ENCODE measurements at places on chromosomes 1 and 21. TPM values are rescaled to one million over a fixed set of nuclear protein-coding genes. Genes with fewer than 3 reads are reported as not detected.
A peak's percentile ranks its signal among the peaks of the same experiment; 100 is the strongest.

Gene LCE3E
- total RNA-seq = not detected

DNA sequence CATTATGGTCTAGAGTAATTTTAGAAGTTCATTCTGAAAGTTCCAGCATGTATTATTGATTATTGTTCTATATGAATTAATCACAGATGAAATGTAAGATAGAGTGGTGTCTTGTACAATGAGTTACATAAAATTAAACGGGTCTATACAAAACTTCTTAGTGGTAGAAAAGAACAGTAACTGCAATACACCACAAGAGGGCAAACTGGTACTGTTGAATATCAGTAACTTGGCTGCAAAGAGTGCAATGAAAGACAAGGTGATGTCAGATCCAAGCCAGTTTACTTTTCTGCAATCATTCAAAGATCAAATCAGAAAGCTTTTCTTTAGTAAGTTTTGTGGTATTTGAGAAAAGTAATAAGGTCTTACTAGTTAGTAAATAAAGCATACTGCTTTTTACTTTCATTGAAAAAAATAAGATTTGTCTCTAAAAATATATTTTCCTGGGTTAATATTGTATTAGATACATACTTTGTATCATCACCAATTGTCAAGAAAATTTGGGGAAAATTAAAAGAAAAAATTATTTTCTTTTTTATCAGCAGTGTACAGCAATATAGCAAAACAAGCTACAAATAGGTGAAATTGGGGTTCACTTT lies 66.4 kb upstream of the BTG3 start:
- no peak for DNase-seq

DNA sequence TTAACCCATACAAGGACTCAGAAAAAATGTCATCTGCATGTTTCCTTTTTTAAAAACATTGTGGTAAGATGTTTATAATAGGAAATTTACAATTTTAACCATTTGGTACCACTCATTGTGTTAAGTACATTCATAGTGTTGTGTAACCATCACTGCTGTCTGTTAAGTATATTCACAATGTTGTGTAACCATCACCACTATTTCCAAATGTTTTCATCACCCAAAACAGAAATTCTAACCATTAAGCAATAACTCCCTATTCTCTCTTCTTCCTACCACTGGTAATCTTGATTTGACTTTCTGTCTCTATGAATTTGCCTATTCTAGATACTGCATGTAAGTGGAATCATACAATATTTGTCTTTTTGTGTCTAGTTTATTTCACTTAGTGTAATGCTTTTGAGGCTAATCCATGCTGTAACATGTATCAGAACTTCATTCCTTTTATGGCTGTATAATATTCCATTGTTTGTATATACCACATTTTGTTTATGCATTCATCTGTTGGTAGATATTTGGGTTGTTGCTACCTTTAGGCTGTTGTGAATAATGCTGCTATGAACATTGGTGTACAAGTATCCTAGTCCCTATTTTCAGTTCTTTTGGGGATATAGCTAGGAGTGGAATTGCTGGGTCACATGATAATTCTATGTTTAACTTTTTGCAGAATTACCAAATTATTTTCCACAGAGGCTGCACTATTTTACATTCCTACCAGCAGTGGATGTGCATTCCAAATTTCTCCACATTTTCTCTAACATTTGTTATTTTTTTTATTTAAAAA lies 14.1 kb downstream of the HIPK1 start:
- DNase-seq = no peak

- DNase-seq = no peak
Measured at GRCh38 chr1:17319561-17320350, 11.8 kb downstream of the PADI4 start.

DNA sequence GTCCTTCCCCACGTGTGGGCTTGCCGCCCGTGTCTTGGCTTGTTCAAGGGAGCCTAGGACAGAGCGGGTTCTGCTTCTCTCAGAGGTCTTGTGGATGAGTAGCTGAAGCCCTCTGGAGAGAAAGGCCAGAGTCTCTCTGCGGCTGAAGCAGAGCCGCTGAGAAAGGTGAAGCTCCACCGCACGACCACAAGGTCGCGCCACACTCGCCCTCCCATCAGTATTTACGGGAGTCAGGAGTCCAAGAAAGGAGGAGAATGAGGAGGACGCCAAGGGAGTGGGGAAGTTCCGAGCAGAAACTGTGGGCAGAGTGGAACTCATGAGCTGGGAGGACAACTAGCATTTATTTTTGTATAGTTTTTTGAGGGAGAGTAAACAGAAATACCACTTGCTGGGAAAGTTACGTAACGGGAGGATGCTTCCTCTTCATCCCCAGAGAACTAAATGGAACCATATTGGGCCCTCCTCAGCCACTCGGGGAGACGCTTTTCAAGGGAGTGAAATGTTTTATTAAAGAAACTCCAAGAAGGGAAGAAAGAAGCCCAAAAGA lies 51.6 kb upstream of the HAO2 start:
- no peak for DNase-seq

DNA sequence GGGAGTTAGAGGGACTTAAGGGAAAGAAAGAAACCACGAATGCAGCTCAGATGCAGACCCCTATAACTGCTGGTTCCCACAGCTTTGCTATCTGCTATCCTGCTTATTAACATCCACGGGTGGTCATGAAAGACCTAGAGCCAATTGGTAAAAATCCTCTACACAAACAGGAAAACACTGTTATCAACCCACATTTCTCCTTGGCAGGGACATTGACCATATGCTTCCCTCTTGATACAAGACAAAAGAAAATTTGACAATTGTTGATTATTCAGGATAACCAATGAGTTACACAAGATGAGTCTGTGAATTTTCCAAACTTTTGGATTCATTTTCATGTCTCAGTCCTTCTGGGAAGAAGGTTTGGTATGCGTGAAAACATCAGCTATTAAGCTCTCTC lies 90.4 kb downstream of the TIAM1 start:
- no peak for DNase-seq

DNA sequence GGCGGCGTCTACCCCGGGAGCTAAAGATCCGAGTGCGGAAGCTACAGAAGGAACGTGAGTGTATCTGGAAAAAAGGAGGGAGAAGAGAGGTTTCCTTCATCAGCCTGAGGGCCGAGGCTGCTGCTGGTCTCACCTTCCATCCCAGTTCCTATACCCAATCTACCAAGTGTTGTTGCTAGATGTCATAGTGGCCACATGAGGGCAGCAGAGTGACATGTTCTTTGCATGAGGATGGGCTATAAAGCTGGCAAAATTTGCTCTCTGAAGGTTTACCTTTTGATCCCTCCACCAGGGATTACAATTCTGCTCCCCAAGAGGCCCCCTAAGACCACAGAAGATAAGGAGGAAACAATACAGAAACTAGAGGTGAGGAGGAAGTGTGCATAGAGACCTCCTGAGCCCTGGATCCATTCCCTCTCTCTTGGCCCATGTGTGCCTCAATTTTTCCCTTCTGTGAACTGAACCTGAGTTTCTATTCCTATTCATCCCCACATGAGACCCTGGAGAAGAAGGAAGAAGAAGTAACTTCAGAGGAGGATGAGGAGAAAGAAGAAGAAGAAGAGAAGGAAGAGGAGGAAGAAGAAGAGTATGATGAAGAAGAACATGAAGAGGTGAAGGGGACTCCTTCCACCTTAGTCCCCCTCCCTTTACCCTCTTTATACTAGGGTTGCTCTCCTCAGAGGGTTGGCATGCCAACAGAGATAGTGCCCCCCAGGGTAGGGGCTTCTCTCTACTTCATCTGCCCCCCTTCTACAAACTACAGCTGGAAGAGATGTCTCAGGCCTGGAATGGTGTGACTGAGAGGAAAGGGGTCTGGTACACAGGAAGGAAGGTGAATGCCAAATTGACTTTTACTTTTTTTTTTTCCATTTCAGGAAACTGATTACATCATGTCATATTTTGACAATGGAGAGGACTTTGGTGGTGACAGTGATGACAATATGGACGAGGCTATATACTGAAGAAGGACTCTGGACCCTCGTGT lies 13.3 kb downstream of the POLR3GL start:
- DNase-seq = peak; percentile 63
